ENCODE measurements at places on chromosomes 5 and 9.
A peak's percentile ranks its signal among the peaks of the same experiment; 100 is the strongest.

- DNase-seq, result no peak
Observed at GRCh38 chr9:112384690-112385089, 4.8 kb downstream of the HSDL2 start.

DNA sequence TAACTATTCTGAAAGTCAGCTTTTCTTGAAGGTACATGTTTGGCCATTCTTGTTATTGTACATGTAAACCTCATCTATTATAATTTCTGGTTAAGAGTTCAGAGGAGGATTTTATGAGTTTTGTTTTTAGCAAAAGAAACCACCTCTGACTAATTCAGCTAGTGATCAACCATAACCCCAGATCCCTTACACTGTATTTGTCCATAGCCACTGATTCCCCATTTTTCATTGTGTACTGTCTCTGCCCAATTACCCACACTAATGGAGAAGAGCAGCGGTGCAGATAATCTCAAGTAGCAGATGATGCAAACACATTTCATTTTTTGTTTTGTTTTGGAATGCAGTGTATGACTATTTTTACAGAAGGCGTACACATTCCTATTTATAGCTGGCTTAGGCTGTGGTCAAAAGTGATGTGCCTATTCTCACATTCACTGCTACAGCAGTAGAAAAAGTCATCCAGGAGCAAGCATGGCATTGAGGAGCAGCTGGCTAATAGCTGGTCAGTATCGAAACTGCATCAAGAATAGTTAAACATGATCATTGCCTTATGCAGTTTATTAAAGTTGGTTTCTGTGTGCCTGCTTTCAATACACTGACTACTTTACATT is 988.3 kb downstream of the DTWD2 start:
- no peak for DNase-seq

GRCh38 chr5:51604324-51604723 is 221.1 kb downstream of the ISL1 start:
- no peak for DNase-seq

GRCh38 chr5:45279109-45279508 is 417.1 kb downstream of the HCN1 start:
- no peak for DNase-seq

- no peak for DNase-seq
Observed at GRCh38 chr5:102955488-102955887, 164.4 kb downstream of the GIN1 start.

DNA sequence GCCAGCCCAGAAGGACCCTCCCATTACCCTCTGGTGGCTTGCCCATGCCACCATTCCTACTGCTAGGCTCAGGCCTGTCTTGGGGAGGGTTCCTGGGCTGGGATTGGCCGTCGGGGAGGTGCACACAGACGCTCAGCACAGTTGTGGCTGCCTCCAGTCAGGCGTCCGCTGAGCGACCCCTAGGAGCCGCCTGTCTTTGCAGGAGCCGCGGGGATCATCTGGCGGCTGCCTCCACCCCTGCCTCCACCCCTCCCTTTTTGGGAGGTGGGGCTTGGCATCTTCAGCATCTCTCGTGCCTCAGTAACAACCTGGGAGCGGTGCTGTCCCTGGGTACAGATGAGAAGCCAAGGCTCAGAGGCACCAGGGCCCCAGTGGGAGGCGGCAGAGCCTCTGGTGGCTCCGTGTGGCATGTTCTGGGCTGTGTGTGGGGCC is 39.6 kb downstream of the RXRA start:
- DNase-seq, result no peak

DNA sequence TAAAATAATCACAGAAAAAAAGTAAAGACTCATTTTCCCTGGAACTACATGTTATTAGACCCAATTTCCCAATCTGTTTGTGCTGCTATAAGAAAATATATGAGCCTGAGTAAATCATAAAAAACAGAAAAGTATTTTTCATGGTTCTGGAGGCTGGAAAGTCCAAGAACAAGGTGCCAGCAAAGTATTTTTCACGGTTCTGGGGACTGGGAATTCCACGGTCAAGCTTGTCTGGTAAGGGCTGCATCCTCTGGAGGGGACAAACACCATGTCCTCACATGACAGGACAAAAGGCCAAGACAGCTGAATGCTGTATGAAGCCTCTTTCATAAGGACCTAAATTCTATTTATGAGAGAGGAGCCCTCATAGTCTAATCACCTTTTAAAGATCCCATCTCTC is 172.3 kb downstream of the PLPPR1 start:
- DNase-seq, result no peak

DNA sequence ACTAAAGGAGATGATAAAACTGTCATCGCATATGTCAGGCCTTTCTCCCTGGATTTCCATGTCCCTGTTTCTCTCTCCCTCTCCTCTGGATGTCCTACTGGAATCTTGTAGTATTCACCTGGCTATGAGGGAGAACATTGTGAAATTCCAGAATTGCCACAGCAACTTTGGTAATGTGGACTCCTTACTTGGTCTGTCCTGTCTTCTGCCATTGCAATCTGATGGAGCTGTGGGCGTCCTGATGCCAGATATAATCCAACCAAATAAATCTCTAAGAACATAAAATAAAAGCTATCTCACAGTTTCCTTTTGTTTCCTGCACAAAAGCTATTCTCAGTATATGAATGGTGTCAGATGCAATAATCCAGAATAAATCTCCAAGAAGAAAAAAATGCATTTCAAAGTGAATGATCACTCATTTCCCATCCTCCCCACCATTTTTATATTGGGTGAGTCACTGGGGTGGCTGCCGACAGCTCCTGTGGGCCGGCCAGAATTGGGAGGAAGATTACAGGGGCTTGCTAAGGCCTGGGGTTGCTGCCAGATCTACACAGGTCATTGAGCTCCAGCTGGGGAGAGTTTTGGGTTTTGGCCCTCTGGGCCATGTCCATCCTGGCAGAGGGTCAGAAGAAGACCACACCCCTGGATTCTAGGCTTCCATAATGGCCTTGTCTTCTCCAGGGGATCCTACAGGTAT is 160.7 kb upstream of the PITX1 start:
- peak; percentile 59 for DNase-seq

GRCh38 chr9:33125871-33126823 is 41.0 kb downstream of the B4GALT1 start:
- DNase-seq, result no peak

DNA sequence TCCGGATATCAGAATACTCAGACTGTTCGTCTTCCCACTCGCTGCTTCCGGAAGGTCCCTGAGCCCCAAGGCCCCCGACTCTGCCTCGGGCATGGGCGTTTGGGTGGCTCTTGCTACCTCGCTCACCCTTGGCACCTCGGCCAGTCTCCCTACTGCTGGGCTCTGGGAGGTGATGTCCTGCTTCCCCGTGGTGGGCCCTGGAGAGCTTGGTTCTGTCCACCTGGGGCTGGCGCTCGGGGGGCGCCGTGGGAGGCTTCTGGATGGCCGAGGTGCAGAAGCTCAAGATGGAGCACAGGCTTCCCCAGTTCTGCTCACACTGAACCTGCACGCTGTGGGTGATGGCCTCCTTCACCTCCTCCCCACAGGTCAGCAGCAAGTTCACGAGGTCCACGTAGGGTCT is 10.4 kb downstream of the STC2 start:
- no peak for DNase-seq

GRCh38 chr9:96510258-96510657 is 60.3 kb downstream of the HABP4 start:
- no peak for DNase-seq

DNA sequence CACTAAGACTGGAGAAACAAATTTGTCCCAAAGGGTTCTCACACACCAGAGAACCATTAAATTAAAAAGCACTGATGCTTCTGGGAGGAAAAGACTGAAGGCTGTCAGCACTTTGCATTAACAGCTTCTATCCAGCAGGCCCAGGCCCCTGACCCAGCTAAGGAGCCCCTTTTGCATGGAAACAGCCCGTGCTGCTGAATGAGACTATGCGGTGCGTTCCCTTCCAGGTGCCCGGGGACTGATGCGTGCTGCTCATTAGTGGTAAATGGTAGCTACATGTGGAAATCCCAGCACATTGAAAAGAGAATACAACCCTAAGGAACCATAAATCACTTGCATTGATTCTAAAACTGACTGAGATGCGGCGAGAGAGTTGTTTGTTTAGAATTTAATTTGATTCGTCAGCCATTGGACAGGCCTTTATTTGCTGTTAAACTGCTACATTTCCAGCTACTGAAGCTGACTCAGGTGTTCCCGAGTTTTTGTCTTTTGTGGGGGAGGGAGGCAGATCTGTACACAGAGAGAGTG is 351.0 kb upstream of the SLC24A2 start:
- DNase-seq, result no peak

GRCh38 chr5:52784737-52785136 is 3.0 kb upstream of the ITGA1 start:
- no peak for DNase-seq

DNA sequence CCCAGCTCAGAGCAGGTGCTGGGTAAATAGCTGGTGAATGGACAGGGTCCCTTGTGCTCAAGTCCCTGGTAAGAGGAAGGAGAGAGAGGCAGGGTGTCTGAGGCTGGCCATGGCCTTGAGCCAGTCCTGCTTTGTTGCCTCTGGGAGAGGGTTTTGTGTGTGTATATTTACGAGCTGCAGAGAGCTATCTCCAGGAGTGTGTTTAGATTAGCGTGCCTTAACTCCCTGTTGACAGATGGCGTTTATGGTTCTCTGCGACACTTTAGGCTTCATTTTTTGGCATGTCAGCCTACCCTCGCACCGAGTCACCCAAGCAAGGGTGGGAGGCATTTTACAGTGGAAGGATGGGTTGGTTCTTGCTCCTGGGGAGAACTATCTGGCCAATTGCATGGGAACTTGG is 22.2 kb downstream of the HMCN2 start:
- DNase-seq, result no peak

- DNase-seq, result peak; percentile 74
Observed at GRCh38 chr5:15959370-15960164, 220.0 kb downstream of the MARCHF11 start.

GRCh38 chr9:75111019-75111622 is 22.8 kb downstream of the OSTF1 start:
- DNase-seq, result no peak

GRCh38 chr5:59137846-59138245 is 555.0 kb downstream of the RAB3C start:
- DNase-seq, result no peak

GRCh38 chr9:105242557-105242956 is 1.9 kb upstream of the SLC44A1 start:
- no peak for DNase-seq

Measured in right forelimb (tissue), 1 donor.